Stimulated activated CD4-positive, alpha-beta T cell treated with anti-CD3 and anti-CD28 coated beads, Interleukin-12 subunit alpha, Interleukin-12 subunit beta, amount 100 ng/mL, for 4 hours (primary cell): ENCODE measurements at places on chromosomes 5 and 9.

GRCh38 chr9:16191691-16192402, 639.0 kb downstream of the CCDC171 start:
- DNase-seq: peak; percentile 5

- DNase-seq: no peak
Observed at GRCh38 chr9:129097671-129098306, 12.8 kb downstream of the CRAT start.

- DNase-seq: no peak
Observed at GRCh38 chr9:97695995-97696802, 941 bp downstream of the XPA start.

- no peak for DNase-seq
Observed at GRCh38 chr5:137621306-137621705, 114.6 kb downstream of the KLHL3 start.

GRCh38 chr9:121472446-121472845, 27.2 kb downstream of the GGTA1 start:
- DNase-seq: no peak

- no peak for DNase-seq
Observed at GRCh38 chr5:144698484-144698883, 527.8 kb downstream of the KCTD16 start.

DNA sequence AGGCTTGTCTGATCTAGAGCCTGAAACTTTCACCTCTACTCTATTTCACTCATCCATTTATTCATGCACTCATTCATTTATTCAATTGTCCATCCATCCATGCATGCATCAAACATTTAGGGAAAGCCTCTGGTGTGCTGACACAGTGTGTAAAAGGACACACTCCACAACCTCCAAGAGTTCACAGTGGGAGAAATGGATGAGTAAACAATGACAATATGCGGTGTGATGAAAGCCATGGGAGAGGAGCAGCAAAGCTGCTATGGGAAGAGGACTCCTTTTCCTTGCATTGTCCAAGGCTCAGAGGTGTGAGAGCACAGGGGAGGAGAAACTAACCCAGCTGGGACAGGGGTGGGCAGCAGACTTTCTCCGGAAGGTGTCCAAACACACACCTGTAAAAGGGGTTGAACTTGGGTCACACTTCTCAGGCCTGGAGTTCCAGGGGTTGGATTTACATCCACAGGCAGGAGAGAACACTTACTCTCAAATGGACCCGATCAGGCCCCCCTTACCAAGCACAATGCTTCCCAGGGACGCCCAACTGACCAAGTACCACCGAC, 21.2 kb upstream of the PFDN1 start:
- no peak for DNase-seq

- DNase-seq: no peak
Observed at GRCh38 chr5:6761333-6761732, 48.1 kb downstream of the TENT4A start.
